Effector memory CD8-positive, alpha-beta T cell (primary cell): ENCODE measurements at places on chromosomes 16 and 17.

- peaks cover 3% of the 10 kb centered on the region for H3K4me1 ChIP-seq
- no peak overlapping the region for H3K4me3 ChIP-seq
- H3K36me3 ChIP-seq, result no peaks in the 10 kb centered on the region
- H3K27me3 ChIP-seq, result peaks cover 28% of the 10 kb centered on the region
- no peak for DNase-seq
- no peak overlapping the region for H3K27ac ChIP-seq
Observed at GRCh38 chr17:34259146-34259545, 4.1 kb downstream of the CCL2 start.

DNA sequence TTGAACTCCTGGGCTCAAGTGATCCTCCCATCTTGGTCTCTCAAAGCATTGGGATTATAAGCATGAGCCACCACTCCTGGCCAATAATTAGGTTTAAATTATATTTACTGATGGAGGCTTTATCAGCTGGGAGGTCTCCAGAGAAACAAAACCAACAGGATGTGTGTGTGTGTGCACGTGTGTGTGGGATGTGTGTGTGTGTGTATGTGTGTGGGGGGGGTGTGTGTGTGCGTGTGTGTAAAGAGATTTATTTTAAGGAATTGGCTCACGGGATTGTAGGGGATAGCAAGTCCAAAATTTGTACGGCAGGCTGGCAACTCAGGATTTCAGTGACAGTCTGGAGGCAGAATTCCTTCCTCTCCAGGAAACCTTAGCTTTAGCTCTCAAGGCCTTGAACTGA is 4.6 kb downstream of the MMP25 start:
- no peak overlapping the region for H3K4me3 ChIP-seq
- H3K27ac ChIP-seq, result no peak overlapping the region
- H3K4me1 ChIP-seq, result peaks cover 39% of the 10 kb centered on the region
- DNase-seq, result no peak
- no peaks in the 10 kb centered on the region for H3K27me3 ChIP-seq
- H3K36me3 ChIP-seq, result peaks cover 11% of the 10 kb centered on the region

- peaks cover 28% of the 10 kb centered on the region for H3K4me1 ChIP-seq
- H3K4me3 ChIP-seq, result peak overlapping the region; percentile 65
- no peaks in the 10 kb centered on the region for H3K36me3 ChIP-seq
- peak; percentile 42 for DNase-seq
- H3K27ac ChIP-seq, result peak overlapping the region; percentile 67
Observed at GRCh38 chr16:75108792-75109731, 7.5 kb downstream of the LDHD start.

GRCh38 chr16:73753931-73754330 is 542.7 kb upstream of the PSMD7 start:
- no peak overlapping the region for H3K27ac ChIP-seq
- no peaks in the 10 kb centered on the region for H3K4me1 ChIP-seq
- H3K4me3 ChIP-seq, result no peak overlapping the region
- no peak for DNase-seq
- H3K27me3 ChIP-seq, result no peaks in the 10 kb centered on the region
